GF-D8 (cell line): ENCODE measurements at places on chromosomes 12 and 14.
A peak's percentile ranks its signal among the peaks of the same experiment; 100 is the strongest.

GRCh38 chr12:2765608-2766007, 29.2 kb upstream of the FKBP4 start:
- no peak for DNase-seq

- no peak for DNase-seq
Observed at GRCh38 chr12:14751986-14752385, 51.3 kb downstream of the WBP11 start.

- DNase-seq = no peak
Observed at GRCh38 chr14:101109347-101109638, 205.8 kb upstream of the RTL1 start.

- DNase-seq = peak; percentile 76
Observed at GRCh38 chr12:109595321-109595902, 21.8 kb downstream of the MVK start.

GRCh38 chr12:69886715-69887114, 61.7 kb downstream of the MYRFL start:
- no peak for DNase-seq

- no peak for DNase-seq
Observed at GRCh38 chr14:26180221-26180620, 417.6 kb downstream of the NOVA1 start.
